Fibroblast of pulmonary artery (primary cell): ENCODE measurements at places on chromosomes 6 and 20.

GRCh38 chr6:166601956-166602355, 15.5 kb upstream of the RAMACL start:
- no peak for DNase-seq

DNA sequence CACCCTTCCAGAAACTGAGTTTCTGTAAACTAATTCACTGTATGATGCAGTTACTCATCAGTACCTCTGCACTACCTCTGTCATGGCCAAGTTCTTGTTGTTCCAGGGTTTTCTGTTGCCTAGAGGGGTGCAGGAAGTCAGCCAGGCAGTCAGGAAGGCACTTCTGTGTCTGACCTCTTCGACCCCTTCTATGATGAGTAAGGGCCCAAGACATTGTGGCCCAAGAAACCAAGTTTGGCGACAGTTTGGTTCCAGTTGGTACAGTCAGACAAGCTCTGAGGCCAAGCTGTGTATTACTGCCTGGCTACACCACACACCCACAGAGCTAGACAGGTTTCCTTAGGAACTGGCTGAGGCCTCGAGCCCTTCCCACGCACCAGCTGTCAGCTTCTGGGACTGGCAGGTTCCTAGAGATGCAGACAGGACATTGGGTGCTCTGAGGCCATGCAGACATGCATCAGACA, 41.2 kb downstream of the TRAF3IP2 start:
- peak; percentile 49 for DNase-seq

DNA sequence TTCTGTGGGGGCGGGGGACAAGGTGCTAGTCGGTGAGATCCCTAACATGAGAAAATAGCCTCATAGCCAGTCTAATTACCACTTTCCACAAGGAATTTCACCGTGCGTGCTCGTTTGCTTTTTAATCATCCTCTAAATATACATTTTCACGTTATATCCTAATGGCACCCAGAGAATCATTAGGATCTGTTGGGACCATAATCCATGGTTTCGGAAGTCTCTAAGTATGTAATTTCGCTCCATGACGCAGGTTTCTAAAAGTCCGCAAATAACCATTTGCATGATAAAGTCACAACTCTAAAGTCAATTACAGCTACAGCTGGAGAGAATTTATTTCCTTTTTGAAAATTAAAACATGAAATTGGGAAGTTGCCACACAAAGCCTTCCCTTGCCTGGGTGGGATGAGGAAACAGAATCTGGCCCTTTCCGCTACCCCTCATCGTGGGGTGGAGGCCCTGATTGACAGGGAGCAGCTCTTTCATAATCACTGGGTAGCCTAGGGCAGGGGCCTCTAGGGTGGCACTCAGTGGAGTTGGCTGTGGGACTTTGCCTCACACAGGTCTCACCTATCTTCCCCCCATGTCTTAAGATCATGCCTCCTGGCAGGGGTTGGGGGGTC, 81.9 kb downstream of the LRFN2 start:
- no peak for DNase-seq

GRCh38 chr20:45470262-45470931, 844 bp downstream of the WFDC2 start:
- DNase-seq = peak; percentile 16

DNA sequence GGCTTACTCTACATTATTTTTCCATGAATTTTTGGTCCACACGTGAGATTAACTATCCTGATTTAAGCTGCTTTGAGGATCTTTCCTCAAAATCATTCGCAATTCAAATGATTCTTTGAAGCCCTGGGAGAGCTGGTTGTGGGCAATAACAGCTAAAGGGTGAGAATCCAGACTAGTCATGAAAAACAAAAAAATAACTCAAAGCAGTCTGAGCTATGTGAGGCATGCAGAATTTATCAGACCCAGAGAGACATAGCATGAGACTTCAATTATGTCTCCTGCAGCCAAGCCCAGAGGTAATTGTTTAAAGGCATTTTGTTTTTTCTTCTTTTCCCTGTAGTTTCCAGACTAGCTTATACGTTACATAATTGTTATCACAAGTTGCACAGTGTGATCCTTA, 517.3 kb upstream of the PTCHD4 start:
- peak; percentile 10 for DNase-seq

DNA sequence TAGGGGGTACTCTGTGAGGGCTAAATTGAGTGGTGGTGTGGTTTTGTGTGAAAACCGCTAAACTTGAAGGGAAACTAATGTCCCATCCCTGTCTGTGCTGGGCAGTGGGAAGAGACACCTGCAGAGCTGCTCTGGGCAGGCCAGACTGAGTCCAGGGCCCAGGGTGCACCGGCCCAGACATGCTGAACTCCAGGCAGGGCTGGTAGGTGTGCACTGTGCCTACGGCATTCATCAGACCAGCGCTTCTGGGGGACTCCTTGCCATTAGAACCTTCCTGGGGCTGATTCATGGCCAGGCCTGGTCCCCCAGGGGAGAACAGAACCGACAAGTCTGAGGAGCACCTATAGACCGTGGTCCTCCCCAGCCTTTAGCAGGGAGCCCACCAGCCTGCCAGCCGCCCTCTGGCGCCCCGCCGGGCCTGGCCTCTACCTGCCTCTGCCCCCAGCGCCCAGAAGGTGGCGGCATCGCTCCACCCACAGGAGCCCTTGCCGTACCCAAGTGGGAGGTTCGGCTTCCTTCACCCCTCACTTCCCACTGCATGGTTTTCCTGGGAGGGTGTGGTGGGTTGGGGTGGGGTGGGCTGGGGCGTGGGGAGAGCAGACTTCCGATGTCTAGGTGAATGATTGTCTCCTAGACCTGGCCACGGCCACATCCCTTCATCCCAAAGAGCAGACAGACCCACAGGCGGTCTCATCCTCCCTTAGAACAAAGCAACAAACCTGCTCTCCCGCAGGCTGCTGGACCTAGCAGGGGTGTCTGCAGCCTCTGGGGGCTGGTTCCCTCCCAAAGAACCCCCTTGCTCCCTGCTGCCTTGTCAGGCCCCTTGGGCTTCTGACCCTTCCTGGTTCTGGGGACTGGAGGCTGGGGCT, 15.5 kb downstream of the CCDC167 start:
- DNase-seq = peak; percentile 44

- DNase-seq = no peak
These were observed 21.2 kb downstream of the ROS1 start for GRCh38 chr6:117404548-117404947.

DNA sequence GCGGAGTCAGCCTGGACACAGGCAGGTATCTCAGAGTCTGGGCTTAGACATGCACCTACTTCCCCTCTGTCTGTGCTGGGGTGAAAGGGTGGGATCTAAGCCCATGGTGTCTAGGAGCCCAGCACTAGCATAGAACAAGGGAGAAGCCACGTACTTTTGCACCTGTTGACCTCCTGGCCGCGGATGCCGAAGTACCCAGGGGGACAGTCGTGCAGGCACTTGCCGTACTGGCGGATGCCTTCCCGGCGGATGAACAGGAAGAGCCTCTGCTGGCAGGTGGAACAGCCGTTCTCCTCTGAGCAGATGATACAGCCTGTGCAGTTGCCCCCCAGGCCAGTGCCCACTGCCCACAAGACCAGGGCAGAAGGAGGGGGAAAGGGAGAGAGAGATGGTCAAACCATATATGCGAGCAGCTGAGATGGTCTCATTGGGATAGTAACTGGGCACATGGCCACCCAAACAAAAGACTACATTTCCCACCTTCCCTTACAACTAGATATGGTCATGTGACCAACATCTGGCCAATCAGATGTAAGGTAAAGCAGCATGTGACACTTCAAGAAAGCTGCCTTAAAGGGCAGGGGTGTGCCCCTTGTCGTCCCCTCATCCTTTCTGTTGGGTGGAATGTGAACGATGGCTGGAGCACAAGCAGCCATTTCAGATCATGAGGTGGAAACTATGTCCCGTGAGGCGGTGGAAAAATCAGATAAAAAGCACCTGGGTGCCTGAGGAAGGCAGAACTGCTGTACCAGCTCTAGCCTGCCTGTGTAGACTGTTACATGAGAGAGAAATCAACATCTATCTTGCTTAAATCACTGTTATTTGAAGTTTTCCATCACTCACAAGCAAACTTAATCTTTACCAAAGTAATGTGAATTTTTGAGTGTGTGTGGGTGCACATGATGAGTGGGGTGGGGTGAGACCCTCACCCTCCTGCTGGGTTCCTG, 34.0 kb downstream of the RSPO4 start:
- DNase-seq = peak; percentile 48

DNA sequence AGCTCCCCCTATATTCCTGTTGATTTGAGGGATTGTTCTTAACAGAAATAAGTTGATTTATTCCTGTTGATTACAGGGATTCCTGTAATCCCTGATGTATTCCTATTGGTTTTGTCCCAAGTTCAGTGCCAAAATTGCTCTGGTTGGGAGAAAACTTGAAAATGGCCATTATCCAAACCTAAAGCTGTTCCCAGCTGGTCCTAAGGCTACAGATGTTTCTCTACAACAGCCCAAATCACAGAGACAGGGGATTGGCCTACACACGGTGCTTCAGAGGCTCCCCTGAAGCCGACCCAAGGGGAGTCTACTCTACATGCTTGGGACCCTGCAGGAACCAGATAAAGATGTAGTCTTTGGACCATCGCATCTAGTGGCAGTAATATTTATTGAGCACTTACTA, 99.0 kb upstream of the AKAP12 start:
- no peak for DNase-seq

GRCh38 chr6:131262060-131262459, 126.8 kb downstream of the AKAP7 start:
- DNase-seq = no peak
